BJ (cell line): ENCODE measurements at places on chromosomes 7 and 10.

DNA sequence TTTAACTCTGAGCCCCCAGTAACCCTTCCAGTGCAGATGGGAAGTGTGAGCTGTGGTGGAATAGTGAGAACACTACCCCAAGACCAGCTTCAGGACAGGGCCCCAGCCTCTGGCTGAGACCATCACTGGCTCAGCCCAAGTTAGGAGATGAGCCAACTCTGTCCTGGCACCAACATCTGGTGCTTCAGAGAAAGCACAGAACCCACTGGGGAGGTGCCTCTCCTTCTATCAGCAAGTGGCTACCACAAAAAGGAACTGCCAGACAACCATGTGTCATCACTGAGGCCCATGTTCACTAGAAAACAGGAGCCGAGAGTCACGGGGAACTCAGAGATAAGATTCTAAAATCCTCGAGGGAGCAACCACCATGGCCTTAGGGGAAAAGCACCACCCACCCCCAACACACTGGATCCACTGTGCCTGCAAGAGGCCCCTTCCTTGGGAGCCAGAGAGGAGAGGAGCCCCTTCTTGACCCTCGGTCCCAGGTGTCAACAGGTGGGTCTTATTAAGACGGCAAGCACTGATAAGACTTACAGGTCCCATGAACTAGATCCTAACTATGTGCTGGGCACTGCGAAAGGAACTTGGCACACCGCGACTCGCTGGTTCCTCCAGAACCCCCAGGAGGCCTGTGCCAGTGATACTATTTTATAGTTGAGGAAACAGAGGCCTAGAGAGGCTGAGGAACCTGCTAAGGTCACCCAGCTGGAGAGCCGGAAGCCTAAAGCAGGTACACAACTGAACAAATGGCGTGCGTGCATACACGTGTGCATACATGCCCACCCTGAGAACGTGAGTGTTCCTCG is 102.7 kb downstream of the FAM53B start:
- DNase-seq: no peak

DNA sequence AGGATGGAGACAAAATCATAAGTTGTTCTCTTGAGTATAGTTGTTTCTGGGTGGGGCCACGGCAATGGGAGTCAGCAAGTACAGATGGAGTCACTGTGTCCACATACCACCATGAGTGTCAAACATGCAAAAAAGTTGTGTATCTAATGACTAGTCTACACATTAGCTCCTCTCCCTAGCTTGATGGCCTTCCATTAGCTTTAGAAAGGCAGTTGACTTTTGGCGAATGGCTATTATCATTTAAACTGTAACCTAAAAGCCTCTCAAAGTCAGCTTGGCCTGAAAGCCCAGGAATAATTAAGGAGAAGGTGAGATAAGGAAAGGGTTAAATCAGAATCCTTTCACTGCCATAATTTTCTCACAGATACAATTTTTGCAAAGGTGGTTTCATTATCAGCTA is 95.5 kb upstream of the MEOX2 start:
- no peak for DNase-seq

DNA sequence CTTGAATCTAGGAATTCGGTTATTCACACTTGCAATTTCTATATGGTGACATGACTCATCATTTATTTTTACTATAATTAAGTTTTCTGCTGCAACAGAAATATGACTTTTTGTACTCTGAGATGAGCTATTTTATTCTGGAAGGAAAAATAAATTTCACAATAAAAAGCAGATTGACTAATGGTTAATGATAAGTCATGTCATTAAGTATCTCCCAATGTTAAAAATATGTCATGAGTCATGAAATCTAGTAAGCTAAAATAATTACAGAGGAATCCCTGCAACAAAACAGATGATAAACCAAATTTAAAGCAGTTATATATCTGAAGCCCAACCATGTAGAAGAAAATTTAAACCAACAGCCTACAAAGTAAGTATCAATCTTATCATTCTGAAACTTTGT is 149.2 kb downstream of the CACNA2D1 start:
- DNase-seq: no peak

DNA sequence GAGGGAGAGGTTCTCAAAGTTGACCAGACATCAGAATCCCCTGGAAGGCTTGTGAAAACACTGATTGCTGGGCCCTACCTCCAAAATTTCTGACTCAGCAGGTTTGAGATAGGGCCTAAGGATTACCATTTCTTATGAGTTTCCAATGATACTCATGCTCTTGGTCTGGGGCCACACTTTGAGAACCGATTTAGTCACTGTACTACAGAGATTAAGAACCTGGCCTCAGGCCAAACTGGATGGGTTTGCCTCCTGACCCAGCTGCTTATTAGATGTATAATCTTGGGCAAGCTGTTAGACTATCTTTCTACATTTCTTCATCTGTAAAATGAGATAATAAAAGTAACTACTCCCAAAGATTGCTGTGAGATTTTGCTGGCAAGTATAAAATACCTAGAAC is 77.1 kb upstream of the SCIN start:
- no peak for DNase-seq

DNA sequence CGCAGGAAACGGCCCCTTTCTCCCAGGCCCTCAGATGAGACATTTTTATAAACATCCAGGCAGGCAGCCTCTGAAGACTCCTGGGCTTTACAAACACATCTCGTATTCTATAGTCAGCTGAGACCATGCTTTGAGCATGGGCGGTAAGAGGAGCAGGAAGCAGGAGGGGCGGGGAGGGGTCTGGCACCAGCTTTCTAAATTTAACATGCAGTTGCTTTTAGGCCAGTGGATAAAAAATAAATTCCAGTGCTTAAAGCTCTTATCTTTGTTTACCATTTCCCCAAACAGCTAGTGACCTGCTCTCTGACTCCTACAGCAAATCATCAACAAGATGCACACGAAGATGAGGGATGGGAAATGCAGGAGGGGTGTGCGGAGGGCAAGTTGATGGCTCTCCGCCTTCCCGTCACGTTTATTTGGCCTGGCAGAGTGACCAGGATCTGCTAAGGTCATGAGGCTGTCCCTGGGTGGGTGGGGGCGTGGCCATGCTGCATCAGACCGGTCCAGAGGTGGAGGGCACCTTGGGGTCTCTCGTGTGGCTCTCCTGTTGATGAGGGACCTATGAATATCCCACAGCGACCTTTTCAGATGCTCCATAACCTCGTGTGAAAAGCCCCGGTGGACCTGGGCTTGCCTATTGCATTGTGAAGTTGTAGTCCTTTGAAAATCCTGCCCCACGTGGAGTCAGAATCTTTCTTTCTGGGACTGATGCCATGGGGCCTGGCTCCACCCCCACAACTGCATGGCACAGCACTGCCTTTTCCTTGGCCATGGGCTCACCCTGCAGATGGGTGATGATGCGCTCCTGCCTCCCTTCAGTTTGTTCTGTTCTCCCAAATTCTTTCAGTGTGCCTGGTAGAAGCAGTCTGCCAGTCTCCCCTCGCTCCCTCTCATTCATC is 67.5 kb downstream of the PARP12 start:
- DNase-seq: no peak

DNA sequence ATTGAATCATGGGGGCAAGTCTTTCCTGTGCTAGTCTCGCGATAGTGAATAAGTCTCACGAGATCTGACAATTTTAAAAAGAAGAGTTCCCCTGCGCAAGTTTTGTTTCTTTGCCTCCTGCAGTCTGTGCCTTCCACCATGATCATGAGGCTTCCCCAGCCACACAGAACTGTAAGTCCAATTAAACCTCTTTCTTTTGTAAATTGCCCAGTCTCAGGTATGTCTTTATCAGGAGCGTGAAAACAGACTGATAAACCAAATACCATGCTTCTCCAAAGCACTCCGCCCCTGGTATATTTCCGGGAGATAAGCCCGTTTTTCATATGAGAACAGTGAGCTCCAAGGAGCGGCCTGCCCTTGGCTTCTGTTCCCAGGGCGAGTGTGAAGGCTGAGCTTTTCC is 118.9 kb downstream of the EVX1 start:
- no peak for DNase-seq

GRCh38 chr10:89549510-89549909 is 14.1 kb upstream of the SLC16A12 start:
- no peak for DNase-seq

GRCh38 chr10:60769406-60769805 is 8.9 kb upstream of the CDK1 start:
- DNase-seq: no peak

- DNase-seq: no peak
Observed at GRCh38 chr10:84391326-84391725, 62.9 kb downstream of the CCSER2 start.

DNA sequence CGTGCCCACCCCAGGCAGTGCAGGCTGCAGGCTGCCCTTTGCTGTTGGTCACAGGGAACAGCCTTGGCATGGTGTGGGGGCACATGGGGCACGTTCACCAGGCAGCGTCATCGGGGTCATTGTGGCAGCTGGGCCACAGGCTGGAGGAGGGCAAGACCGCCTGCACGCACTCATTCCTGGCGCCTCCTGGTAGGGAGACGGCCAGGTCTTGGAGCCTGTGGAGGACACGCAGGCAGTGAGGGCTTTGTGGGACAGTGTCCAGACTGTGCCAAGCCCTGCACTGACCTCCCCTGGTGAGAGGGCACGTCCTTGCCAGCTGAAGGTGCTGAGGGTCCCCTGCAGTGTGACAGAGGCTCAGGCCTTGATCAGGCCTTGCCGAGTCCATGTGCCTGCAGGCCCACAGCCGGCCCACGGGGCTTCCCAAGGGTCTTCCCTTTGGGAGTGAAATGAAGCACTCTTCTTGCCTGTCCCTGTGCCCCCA is 76.4 kb downstream of the NKX6-2 start:
- no peak for DNase-seq

DNA sequence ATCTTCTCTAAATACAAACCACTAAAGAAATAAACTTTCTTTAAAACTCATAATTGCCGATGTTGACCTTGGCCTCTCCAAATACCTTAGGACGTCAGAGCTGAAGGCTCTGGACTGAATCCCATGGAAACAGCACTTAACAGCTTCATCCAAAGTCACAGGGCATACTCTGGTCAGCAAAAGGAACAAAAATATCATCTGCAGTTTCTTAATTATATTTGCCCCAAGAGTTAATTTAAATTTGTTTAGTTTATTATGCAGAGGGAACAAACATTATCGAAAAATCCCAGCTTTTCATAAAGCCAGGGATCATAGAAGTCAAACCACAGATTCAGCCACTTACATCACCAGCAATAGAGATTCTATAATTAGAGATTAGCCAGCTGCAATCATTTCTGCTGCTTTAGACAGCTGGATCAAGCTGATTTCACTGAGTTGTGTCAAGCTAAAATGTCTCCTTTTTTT is 20.5 kb upstream of the FAM13C start:
- DNase-seq: no peak

DNA sequence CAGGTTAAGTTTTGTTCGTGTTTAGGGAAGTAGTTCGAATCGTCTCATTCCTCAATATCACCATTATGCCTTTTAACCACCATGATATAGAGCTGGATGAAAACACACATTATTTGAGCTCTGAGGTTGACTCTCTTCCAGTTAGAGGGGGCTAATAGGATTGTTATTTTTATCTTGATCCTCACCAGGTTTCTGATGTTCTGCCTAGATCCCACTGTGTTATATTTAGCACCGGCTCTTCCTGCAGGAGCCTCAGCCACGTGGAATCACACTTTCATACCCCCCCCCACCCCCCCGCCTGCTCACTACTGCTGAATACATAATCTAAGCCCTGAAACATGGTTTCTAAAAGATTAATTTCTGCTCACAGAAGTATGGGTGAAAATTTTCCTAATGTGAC is 88.3 kb downstream of the NRCAM start:
- no peak for DNase-seq

DNA sequence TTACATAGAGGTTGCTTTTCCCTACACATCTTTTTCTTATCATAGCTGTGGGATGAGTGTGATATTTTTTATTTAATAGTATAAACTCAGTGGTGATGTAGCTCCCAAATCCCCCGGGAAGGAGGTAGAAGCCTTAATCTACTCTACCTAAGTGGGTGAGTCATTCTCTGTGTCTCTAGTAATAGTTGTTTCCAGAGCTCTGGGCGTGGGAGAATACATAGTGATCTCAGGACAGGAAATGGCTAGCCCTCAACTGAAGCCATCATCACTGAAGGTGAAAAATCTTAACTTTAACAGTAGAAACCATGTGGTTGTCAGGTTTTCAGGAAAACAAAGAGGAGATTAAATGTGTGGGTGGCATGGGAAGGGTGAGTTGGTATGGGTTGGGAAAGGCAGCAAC is 278.4 kb downstream of the ANKRD30A start:
- DNase-seq: no peak

DNA sequence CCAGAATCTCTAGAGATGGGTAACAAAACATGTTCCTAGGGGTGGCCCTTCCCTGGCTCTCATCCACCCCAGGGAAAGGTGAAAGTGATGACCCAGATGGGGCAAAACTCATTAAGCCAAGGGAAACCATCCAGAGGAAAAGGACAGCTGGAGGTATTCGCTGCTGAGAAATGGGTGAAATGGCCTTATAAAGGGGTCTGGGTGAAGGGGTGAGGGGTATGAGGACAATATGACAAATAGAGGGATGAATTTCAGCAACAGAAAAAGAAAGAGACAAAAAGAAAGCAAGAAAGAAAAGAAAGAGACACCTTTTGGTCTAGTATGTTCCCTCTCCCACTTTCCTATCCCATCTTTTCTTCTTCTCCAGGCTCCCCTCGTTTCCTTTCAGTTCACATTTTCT is 26.6 kb downstream of the ARHGAP21 start:
- no peak for DNase-seq

DNA sequence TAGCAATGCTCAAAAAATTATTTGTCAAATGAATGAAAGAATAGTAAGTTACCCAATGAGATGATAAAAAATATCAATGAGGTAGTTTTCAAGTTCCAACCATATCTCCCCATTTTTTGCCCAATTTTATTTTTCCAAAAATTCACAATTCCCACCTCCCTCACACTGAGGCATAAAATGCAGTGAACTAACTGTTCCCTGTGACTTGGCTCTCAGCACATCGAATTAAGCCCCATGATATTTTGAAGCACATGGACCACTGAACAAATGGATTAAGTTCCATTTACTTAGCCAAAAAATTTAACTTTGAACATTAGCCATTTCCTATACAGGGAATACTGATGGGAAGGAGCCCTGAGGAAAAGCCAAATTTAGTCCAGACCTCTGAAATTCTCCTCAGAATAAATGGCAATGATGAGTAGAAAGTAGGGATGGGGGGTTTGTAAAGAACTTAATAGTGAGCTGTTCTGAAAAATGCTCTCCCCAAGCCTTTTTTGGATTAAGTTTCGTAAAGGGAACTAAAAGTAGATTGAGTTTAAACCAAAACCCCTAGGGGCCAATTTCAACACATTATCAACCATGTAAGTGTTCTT is 166.3 kb upstream of the GRM3 start:
- no peak for DNase-seq

DNA sequence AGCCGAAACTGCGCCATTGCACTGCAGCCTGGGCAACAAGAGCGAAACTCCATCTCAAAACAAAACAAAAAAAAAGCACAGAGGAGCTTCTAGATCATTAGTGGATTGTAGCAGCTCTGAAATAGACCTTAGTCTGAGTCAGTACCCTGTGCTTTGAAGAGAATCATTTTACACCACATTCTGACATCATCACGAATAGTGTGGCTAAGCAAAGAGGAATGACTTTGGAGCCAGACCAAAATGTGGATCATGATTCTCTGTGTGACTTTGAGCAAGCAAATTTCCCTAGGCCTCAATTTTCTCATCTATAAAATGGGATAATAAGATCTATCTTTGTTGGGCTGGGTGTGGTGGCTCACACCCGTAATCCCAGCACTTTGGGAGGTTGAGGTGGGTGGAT is 618.9 kb downstream of the CALN1 start:
- no peak for DNase-seq

- DNase-seq: peak; percentile 29
Observed at GRCh38 chr10:88810196-88810961, 7.8 kb downstream of the LIPM start.

- DNase-seq: no peak
Observed at GRCh38 chr10:42988069-42988468, 88.8 kb upstream of the RET start.

GRCh38 chr7:18693406-18693805 is 197.9 kb downstream of the HDAC9 start:
- peak; percentile 59 for DNase-seq
